T-cell (primary cell): ENCODE measurements at places on chromosomes 16 and 17.

DNA sequence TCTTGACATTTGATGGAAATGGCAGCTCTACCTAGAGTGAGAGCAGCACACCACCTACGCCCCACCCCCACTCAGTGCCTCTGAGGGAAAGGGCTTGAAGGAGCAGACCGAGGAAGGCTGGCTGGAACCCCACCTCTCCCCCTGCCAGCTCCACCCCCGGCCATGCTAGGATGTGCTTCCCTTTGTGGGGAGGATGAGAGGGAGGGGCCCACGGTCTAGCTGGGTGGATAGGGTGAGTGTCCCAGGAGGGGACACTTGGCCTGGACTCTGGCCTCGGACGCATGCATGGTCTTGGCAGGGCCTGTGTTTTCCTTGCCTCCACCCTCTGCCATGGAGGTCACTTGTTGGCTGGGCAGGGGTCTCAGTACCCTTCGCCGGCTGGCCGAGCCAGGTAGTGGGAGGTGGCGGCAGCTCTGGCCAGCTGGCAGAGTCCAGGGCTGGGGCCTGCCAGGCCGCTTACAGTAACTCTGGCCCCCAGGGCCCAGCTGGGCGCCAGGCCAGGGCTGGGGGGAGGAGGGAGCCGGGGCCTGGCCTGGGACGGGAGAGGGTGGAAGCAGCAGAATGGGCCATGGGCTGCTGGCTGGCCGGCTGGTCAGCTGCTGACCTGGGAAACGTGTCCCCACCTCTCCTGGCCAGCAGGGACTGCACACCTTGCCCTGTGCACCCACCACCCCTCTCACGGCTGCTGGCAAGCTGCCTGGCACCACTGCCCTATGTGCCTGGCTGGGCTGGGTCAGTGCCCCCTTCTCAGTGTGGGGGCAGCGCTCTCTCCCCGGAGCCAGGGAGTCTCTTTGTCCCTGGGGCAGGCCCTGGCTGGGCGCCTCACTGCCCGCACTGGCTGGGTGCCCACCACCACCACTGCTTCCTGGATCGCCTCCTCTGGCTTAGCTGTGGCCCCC is 23.0 kb downstream of the RARA start:
- DNase-seq = no peak

GRCh38 chr17:30908717-30909420 is 2.8 kb upstream of the TEFM start:
- DNase-seq = no peak

- DNase-seq = no peak
Measured at GRCh38 chr17:4572131-4572530, 11.8 kb upstream of the GGT6 start.

- DNase-seq = no peak
Measured at GRCh38 chr16:85613604-85614337, 649 bp downstream of the GSE1 start.

- DNase-seq = no peak
Measured at GRCh38 chr16:65783709-65784474, 582.6 kb upstream of the CDH5 start.
